Activated T-helper 2 cell treated with anti-CD3 and anti-CD28 coated beads, Interferon-gamma antibody, Interleukin-2, Interleukin-4, amounts not matched to agents 10 μg/mL and 5 μg/mL and 100 μg/mL, durations not matched to agents 14 hours and 24 hours and 36 hours (primary cell): ENCODE measurements at places on chromosomes 6 and 20. TPM values are rescaled to one million over a fixed set of nuclear protein-coding genes. Genes with fewer than 3 reads are reported as not detected.

Gene UBE2J1
- total RNA-seq: 34.4 and 34.8 TPM in 2 replicates

Gene SAMD5
- 0.48 and 0.67 TPM in 2 replicates for total RNA-seq

- DNase-seq: no peak
Observed at GRCh38 chr6:148724428-148724827, 22.4 kb upstream of the UST start.

GRCh38 chr6:3230900-3231246 is 3.4 kb upstream of the TUBB2B start:
- no peak for DNase-seq

- DNase-seq: no peak
Observed at GRCh38 chr6:95143408-95144180, 433.7 kb upstream of the MANEA start.

DNA sequence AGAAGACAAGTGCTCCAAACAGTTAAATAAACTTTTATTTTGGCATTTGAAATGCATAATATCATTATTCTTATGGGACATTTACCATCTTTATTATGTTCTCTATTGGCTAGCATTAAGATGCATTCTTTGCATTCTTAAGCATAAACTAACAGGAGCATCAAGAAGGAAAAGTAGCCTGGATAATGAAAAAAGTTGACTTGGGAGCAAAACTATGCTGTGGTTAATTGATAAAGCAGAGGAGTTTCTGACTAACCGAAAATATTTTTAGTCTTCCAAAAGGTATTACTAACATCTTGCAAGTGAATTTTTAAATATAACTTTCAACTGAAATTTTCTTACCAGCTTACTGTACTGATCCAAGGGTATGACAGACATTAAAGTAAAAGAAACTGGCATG is 140.3 kb downstream of the FLRT3 start:
- DNase-seq: no peak

DNA sequence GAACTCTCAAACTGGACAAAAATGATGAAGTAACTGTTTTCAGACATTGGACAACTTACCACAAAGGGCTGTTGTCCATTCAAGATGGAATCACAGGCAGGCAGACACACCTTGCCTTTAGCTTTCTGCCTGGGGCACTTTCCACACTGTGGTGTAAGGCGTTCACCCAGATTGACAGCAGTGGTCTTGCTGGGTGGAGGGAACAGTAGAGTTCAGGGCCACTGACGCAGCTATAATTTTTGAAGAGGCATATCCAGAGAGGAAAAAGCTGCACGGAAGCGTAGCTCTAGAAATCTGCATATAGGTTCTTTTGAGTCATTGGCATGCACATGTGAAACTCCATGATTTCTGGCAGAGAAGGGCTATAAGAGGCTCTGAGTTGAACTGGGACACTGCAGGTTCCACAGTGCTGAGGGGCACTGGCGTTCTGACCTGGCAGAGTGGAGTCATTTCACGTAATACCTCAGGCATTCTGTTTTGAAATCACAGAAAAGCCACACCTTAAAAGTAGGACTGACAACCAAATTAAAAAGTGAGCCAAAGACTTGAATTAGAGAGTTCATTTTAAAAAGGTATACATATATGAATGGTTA is 105.0 kb upstream of the EDN1 start:
- DNase-seq: no peak

- no peak for DNase-seq
Observed at GRCh38 chr6:145895802-145896201, 68.4 kb downstream of the SHPRH start.

DNA sequence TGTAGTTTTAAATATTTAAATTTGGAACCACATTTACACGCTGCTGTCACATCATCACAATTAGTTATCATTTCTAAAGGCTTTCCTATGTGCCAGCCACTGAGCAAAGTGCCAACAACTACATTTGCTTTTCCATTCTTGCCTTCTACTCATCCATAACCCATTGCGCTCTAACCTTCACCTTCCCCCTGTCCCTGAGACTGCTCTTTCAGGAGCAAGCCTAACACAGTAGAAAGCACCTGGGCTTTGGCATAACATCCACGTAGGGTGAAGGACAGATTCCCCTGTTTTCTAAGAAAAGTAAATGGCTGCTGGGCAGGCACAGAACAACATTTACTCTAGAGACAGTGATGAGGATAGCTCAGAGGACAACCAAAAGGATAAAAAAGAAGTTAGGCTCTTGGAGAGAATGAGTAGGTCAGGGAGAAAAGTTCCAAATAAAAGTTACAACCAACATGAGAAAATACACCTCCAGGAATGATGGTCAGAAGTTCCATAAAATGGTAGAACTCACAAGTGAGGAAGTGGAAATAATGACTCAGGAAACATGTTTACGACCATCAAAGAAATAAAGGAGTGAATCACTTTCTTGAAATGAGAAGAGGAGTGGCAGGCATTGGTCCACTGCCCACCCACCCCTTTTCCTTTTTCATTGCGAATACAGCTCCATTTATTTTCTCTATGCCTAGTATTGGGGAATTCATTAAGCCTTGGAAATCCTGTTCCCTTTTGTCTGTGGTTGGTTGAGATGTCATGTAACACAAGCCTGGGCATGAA is 77.2 kb downstream of the PFDN4 start:
- DNase-seq: no peak

DNA sequence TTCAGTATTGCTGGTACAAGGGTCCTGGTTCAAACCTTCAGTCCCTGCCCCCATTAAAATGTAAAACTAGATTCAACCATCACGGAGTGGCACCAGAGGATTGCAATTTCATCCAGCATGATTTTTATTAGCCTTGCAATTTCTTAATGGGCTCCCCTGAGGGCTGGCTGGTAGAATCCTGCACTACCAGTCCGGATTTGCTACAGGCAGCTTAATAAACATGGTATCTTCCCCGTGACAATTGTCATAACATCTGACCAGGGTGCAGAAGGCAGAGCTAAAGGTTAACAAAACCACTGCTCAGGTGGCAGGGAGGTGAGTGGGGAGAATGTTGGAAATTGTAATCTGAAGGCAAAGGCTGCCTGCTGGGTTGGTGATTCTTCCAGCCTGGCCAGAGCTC is 94.5 kb downstream of the PKHD1 start:
- no peak for DNase-seq

GRCh38 chr6:54847799-54848597 is 1.4 kb downstream of the FAM83B start:
- DNase-seq: no peak

GRCh38 chr6:33466075-33466735 is 11.8 kb downstream of the ZBTB9 start:
- no peak for DNase-seq

- DNase-seq: no peak
Observed at GRCh38 chr20:62922451-62922921, 3.8 kb downstream of the DIDO1 start.
